ENCODE measurements at places on chromosomes 1 and 21.

- no peak for DNase-seq
Measured at GRCh38 chr1:205071801-205072200, 12.5 kb downstream of the TMEM81 start.

- DNase-seq = no peak
Measured at GRCh38 chr1:79100385-79100784, 93.9 kb upstream of the ADGRL4 start.

GRCh38 chr1:116284819-116285390, 88.1 kb upstream of the ATP1A1 start:
- no peak for DNase-seq

- DNase-seq = no peak
Measured at GRCh38 chr1:183505454-183506089, 33.3 kb downstream of the SMG7 start.

DNA sequence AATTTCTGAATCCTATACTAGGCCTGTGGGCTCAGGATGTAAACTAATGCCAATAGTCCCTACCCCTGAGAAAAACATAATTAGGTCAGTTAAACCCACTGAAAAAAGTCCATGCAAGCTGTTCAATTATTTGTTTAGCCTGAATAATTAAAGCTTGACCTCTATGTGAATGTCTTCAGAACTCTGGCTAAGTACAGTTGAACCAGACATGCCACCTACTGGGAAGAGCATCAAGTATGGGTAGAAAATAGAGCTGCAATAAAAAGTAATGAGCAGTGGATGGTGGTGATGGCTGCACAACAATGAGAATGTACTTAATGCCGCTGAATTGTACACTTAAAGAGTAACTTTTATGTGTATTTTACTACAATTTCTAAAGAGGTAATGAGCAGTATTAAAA, 23.6 kb upstream of the SLC19A2 start:
- DNase-seq = peak; percentile 7

GRCh38 chr1:93631626-93632365, 49.8 kb downstream of the BCAR3 start:
- DNase-seq = no peak

DNA sequence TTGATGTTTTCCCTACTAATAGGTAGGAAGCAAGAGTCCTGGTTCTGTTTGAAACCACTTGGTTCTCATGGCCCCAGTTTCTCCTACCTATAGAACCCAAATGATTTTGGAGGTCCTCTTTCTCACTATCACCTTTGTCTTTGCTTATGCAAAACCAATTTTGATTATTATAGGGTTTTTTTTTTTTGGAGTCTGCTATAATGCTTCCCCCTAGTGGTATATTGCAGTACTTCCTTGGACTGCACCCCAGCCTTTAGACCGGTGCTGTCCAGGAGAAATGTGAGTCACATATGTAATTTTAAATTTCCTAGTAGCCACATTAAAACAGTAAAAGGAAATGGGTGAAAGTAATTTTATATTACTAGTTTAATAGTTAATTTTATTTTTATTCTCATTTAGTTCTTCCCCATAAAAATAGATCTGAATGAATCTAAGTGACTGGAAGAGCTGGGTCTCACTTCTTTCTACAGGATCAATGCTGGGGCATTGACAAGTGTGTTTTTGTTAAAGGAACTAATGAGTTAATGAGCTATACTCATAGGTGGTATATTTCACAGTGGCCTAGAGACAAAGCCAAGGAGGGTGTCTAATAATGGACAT, 10.6 kb downstream of the FCMR start:
- no peak for DNase-seq

Data from NCI-H524 treated with DMSO at 0.1 percent for 48 hours (cell line).